Stimulated activated CD4-positive, alpha-beta T cell treated with anti-CD3 and anti-CD28 coated beads, Interleukin-4, amount 100 ng/mL, for 1 hour (primary cell): ENCODE measurements at places on chromosomes 3 and 15.

DNA sequence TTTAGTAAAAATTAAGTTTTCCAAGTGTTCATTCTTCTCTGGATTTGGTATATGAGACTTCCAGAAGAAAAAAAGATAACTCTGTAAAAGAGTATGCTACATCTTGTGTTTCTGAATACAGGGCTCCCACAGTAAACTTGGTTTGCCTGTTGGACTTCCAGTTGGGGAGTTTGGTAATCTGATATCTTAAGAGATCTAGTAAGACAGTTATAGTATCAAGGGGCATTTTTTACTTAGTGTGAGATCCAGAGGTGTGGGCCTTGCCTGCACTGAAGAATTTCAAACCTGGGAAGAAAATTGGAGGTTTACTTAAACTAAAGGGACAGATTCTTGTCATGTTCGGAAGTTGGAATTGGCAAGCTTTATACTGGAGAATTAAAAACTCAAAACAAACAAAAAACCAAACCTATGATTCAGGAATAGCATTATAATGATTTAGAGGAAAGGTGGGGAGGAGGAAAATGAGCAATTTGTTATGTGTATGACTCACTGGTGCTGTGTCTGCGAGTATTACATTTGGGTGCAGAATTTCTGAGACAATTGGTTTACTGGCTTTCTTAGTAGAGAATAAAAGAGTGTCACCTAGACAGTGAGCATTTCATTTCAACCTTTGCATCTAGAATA, 58.9 kb upstream of the ULK4 start:
- DNase-seq, result no peak

DNA sequence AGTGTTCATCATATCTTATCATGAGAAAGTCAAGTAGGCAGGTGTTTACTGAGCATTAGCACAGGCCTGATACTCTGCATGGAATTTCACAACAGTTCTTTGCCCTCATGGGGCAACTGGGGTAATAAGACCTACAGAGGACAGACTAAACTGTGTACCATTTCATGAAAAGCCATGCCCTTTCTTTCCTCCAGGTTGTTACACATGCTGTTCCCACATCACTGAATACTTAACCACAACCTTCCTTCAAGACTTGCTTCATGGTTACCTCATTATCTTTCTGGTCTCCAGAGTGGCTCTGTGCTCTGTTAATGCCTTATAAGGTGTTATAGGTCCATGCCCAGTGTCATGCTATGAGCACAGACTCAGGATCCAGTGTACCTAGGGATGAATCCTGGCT, 28.2 kb upstream of the RSL24D1 start:
- no peak for DNase-seq

DNA sequence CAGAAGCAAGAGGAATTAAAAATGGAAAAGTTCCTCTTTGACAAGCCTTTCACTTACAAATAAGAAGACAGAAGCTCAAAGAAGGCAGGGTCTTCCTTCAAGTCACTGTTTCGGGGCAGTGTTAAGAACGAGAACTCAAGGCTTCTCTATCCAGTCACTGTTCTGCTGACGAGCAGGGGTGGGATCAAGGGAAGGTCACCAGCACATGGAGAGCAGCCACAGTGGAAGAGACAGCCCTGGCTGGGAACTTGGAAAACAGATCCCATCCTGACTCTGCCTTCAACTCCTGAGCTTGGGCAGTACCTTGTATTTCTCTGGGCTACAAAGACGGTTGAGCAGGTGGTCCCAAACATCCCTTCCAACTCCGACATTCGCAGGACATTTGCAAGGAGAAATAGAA, 111.5 kb upstream of the LPP start:
- no peak for DNase-seq

DNA sequence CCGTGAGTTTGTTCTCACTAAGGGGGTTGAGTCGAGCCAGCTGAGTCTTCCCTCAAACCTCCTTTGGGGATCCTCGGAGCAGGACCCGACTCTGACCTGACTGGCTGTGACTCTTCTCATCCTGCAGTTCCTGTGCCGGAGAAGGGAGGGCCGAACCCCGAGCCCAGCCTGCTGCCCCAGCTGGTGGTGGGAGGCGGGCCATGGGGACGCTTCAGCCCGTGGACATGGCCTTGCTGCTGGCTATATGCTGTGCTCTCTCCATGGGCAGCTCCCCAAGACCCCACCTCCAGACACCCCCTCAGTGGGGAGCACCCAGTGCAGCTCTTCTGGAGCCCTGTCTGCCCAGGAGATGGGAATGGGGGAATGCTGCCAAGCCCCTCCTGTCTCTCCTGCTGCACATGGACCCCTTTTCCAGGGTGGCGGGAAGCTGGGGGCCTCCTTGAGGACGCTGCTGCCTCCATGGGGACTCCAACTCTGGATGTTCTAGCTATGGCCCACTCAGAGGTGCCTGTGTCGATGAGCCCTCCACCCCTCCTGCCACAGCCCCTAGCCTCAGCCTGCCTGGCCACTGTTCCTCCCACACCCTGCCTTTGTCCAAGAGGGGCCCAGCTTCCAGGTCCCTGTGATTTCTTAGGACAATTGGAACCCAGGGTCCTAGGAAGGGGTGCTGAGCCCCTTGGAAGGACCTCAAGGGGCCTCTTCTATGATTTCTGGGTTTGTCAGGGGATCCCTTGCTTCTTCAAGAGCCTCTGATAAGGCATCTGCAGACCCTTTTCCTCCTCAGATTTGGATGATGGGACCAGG, 12.8 kb downstream of the C15orf39 start:
- no peak for DNase-seq

DNA sequence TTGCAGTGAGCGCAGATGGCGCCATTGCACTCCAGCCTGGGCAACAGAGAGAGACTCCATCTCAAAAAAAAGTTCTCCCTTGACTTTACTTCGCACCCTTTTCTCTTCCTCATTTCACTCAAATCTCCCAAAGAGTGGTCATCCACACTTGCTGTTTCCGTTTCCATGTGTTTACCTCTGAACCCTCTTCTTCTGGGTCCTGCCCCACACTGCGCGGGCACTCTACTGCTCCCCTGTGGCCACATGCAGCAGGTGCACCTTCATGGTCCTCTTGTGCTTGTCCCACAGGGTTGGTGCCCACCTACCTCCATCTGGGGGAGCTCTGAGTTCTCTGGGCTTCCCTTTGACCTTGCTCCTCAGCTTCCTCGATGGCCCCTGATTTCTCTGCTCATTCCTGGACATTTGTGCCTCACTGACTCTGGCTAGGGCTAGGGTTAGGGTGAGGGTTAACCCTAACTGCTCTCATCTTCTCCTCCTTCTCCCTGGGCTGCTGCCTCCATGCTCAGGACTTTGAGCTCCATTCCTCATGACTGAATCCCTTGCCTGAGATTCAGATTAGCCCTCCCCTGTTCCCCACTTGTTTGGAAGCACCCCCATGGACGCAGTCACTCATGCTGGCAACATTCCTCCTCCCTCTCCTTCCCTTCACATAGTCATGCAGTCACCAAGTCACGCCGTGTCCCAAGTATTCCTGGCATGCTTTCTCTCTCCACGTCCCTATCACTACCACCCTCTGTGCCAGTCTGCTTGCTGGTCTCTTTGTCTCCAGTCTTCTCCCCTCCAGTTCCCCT, 26.6 kb upstream of the KY start:
- no peak for DNase-seq

DNA sequence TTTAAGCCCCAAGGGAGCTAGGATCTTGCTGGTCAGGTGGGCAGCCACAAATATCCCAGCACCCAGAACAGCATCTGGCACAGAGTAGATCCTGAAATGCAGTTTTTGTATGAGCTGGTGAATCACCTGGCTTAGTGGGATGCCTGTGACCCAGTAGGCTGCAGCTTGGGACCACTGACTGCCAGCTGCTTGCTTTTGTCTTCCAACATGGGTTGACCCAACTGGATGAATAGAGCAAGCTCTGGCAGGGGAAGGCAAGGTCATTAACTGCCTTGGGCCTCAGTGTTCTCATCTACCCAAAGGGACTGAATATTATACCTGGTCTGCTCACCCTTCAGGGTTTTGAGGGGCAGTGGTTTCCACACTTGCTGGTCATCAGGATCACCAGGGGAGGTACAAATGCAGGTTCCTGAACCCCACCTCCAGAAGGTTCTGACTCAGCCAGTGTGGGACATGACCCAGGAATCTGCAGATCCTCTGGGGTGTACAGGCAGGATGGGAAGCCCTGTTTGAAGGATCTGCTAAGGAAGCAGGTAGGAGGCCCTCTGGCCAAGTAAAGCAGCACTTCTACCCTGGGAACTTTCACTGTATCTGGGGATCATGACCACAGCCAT, 55.4 kb downstream of the ITGA11 start:
- no peak for DNase-seq

- DNase-seq, result no peak
Measured at GRCh38 chr3:108406661-108407206, 103.7 kb downstream of the MYH15 start.

- DNase-seq, result no peak
Measured at GRCh38 chr3:31634476-31634875, 101.8 kb downstream of the STT3B start.

GRCh38 chr3:139764069-139764905, 86.5 kb upstream of the NMNAT3 start:
- no peak for DNase-seq

DNA sequence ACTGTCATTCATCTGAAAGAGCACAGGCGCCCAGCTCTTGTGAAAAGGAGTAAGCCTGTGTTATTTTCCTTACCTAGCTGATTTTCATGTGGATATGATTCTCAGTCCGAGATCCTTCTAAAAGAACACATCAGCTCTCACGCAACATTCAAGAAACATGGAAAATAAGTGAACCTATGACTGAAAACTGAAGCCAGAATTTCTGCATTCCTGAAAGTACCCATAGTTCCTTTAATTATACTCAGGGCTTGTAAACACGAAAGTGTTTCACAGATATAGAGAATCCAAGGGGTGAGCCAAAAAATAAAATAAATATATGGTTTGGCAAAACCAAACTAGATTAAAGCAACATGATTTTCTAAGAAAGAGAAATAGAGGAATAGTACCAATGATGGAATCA, 100.8 kb upstream of the CHMP2B start:
- no peak for DNase-seq

- no peak for DNase-seq
Measured at GRCh38 chr3:160577556-160578195, 12.3 kb upstream of the KPNA4 start.

- DNase-seq, result no peak
Measured at GRCh38 chr3:123090728-123091531, 24.1 kb downstream of the PDIA5 start.

- DNase-seq, result no peak
Measured at GRCh38 chr15:47289656-47290055, 427.6 kb upstream of the SEMA6D start.

GRCh38 chr3:183514021-183514420, 41.5 kb downstream of the KLHL6 start:
- DNase-seq, result no peak

GRCh38 chr3:184361932-184362667, 590 bp downstream of the POLR2H start:
- peak; percentile 48 for DNase-seq

DNA sequence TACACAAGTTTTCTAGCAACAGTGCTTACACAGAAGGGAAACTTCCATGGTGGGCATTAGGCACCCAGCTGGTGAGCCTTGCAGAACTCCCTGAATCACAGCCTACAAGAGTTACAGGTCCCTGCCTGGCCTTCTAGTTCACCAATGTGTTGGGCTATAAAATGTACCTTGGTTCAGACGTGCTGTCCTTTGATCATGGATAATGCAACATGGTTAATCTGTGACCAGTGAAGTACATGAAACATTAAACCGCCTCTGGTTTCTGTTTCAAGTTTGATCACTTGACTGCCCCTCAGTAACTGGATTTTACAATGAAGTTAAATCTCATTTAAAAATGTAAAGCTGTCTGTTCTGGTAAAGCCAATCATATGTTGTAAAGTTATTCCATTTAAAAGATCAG, 51.8 kb downstream of the FMN1 start:
- DNase-seq, result no peak

- DNase-seq, result no peak
Measured at GRCh38 chr3:113552851-113553250, 20.5 kb downstream of the SIDT1 start.

DNA sequence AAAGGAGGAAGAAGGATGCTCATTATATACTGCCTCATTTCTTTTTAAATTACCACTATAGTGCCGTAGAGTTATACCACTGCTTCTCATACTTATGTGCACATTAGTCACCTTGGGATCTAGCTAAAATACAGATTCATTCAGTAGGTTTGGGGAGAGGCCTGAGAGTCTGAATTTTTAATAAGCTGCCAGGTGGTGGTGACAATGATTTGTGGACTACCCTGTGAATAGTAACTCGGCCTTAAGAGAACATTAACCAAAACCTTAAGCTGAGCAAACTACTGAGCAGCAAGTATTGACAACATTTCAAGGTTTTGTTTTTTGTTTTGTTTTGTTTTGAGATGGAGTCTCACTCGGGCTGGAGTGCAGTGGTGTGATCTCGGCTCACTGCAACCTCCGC, 19.8 kb downstream of the UBA5 start:
- DNase-seq, result no peak

- DNase-seq, result no peak
Measured at GRCh38 chr3:120052225-120052624, 42.0 kb downstream of the GSK3B start.

DNA sequence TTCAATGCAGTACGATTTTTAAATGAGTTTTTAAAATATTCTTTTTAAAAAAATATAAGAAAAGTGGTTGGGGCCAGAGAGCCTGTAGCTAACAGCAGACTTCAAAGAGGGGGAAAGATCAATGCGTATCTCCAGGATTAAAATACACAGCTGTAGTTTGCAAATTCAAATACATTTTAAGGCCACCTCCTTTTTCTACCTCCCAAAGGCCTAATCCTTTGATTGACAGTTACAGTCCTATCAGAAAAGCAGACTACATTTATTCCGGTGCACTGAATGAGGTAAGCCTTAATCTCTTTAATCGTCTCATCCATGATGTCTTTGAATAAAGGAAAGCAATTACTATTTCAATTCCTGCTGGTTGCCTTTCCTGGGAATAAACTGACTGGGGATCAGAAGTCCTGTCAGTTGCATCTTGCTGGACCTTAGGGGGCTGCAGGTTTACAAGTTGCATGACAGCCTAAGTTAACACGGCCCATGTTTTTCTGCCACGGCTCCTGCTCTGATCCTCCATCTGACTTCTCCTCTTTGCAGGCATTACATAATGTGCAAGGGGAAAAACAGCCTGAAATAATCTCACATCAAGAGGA, 51.7 kb downstream of the CADPS start:
- DNase-seq, result no peak

DNA sequence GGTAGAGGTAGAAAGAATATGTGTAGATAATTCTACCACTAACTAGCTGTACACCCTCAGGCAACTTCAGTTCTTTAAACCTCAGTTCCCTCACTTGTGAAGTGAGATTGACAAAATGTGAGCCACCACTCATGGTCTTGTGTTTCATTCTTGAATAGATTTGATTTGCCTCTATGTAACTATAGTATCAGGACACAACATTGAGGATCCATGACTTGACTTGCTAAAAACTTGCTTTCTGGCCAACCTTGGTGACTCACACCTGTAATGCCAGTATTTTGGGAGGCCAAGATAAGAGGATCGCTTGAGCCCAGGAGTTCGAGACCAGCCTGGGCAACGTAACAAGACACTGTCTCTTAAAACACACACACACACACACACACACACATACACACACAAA, 115.8 kb upstream of the FLNB start:
- no peak for DNase-seq
